ENCODE measurements at places on chromosomes 3 and 15.

DNA sequence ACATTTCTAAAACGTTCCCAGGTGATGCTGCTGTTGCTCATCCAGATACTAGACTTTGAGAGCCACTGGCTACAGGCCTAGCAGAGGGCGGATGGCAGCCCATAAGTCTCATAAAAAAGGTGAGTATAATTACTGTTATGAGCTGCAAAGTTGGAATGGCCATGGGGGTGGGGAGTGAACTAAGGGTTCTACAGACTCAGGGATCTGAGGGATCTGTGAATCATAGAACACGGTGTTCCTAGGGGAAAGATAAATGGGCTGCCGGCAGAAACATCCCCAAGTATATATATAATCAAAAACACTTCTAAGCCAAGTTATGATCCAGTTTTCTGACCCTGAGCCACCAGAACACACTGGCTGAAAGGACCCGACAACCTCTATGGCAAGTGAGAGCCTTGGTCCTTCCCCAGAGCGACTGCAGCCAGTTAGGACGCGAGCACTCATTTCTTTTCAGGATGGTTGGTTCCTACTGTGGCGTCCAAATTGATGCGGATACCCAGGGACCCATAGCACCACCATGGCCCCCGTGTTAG, 7.9 kb upstream of the SYNM start:
- no peak for DNase-seq

DNA sequence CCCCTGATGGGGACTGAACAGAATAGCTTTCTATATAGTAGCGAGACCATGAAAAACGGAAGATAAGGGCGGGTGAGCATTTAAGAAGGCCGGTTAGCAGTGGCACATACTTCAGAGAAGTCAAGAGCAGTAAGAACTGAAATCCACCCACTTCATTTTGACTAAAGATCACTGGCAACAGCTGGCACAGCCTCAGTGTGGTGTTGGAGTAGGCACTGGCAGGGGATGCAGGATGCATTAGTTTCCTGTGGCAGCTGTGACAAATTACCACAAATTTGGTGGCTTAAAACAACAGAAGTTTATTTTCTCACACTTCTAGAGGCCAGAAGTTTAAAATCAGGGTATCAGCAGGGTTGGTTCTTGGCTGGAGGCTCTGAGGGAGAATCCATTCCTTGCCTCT, 176.5 kb downstream of the ADAMTSL3 start:
- no peak for DNase-seq

DNA sequence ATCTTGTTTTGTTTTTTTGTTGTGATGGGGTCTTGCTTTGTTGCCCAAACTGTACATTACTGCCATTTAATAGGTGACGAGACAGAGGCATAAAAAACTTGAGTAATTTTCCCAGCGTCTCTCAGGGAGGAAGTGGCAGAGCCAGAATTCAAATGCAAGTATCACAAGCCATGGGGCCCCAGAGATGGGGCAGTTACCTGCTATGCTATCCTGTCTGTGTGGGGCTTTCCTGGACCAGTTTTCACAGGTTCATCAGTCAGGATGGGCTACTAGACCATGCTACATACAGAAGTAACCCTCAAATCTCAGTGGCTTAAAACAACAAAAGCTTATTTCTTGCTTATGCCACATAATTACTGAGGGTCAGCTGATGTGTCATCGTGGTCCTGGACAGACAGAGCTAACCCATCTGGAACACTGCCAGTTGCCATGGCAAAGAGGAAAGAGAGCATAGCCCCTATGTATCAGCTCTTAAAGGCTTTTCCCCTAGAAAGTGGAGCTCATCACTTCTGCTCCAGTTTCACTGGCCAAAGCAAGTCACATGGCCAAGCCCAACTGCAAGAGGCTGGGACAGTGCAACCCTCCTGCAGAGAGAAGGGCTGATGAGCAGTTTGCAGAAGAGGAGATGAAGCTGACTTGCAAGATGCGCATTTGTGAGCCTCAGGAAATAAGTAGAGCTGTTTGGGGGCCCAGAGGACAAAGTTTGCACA, 31.7 kb upstream of the SYNM start:
- DNase-seq: no peak

DNA sequence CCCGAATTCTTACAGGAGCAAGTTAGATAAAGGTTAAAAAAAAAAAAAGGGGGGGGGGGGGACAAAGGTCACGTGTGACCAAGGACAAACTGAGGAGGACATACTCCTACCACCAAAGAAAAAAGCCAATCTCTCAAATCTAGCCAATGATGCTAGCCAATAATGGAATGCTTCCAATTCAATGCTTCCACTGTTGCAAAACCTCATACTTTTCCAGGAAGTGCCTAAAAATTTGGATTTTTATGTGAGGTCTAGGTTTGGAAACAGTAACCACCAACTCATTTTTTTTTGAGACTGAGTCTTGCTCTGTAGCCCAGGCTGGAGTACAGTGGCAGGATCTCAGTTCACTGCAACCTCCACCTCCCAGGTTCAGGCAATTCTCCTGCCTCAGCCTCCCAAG, 11.4 kb downstream of the MSL2 start:
- DNase-seq: no peak

- no peak for DNase-seq
Observed at GRCh38 chr15:44811337-44811736, 75.0 kb downstream of the TRIM69 start.

All from liver (tissue), 10 donors.